Esophagus squamous epithelium (tissue), 5 donors: ENCODE measurements at places on chromosomes 5 and 9.

DNA sequence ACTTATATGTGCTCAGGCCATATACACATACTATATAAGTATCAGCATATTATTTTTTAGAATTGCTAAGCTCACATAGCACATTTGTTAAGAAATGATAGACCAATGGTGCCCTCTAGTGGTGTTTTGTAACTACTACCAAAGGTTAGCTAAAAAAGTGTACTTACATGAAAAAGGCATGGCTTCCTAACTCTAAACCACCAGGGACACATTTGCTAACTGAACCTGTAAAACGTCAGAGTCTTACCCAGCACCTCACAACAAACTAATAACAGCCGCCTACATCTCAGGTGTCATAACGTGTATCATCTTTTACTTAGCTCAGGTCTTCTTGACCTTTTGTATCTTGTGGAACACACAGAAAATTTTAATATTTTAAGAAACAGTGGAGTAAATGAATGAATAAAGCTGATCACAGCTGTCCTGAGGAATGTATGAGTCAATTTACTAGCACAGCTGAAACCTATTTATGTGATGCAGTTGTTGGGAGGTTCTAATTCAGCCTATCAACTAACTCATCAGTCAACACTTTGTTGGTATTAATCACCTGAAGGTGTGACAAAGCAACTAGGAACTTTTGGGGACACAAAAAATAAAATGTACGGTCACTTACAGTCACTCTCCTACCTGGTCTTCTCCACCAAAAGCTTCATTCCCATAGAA is 72.9 kb downstream of the BAAT start:
- no peak overlapping the region for H3K4me3 ChIP-seq
- H3K4me1 ChIP-seq: peaks cover 15% of the 10 kb centered on the region
- H3K36me3 ChIP-seq: no peaks in the 10 kb centered on the region

DNA sequence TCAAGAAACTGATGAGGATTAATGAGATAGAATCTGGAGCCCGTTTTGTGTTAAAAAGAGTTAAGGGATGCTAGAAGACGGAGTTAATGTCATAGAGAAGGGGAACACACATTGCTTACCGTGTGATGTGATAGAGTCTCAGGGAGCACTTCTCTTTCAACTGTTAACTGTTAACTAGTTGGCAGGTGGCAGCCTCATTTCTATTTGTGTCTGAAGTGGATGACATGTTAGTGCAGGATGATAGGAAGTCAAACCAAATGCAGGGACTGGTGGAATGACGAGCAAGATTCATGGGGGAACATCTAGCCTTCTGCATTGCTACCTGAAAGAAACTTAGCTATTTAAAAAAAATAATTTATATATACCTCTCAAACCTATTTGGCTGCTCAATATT is 222.7 kb downstream of the MAST4 start:
- no peak overlapping the region for H3K27ac ChIP-seq
- no peaks in the 10 kb centered on the region for H3K27me3 ChIP-seq
- no peak overlapping the region for H3K4me3 ChIP-seq
- DNase-seq: no peak

GRCh38 chr5:82851471-82851870 is 225.7 kb downstream of the TMEM167A start:
- DNase-seq: no peak
- H3K4me1 ChIP-seq: no peaks in the 10 kb centered on the region
- no peak overlapping the region for H3K4me3 ChIP-seq
- H3K36me3 ChIP-seq: no peaks in the 10 kb centered on the region
- H3K27ac ChIP-seq: no peak overlapping the region
- no peaks in the 10 kb centered on the region for H3K27me3 ChIP-seq

DNA sequence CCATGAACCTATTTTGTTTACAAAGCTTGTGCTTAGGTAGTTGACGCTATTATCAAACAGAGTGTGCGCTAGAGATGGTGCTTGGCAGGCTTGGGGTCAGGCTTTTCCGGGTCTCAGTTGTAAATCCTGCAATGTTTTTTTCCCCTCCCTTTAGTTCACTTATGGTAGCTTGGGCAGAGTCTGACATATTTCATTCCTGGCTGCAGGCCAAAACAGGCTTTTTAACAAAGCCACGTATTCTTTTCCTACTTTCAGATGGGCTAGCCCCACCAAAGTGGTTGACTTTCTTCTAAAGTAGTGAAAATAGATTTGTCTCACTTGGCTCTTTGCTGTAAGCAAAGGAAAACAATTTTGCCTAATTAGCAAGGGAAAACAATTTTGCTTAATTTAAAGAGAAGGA is 58.0 kb upstream of the FBN2 start:
- H3K4me1 ChIP-seq: no peaks in the 10 kb centered on the region
- H3K36me3 ChIP-seq: no peaks in the 10 kb centered on the region
- H3K4me3 ChIP-seq: no peak overlapping the region
- H3K27ac ChIP-seq: no peak overlapping the region
- no peak for DNase-seq

DNA sequence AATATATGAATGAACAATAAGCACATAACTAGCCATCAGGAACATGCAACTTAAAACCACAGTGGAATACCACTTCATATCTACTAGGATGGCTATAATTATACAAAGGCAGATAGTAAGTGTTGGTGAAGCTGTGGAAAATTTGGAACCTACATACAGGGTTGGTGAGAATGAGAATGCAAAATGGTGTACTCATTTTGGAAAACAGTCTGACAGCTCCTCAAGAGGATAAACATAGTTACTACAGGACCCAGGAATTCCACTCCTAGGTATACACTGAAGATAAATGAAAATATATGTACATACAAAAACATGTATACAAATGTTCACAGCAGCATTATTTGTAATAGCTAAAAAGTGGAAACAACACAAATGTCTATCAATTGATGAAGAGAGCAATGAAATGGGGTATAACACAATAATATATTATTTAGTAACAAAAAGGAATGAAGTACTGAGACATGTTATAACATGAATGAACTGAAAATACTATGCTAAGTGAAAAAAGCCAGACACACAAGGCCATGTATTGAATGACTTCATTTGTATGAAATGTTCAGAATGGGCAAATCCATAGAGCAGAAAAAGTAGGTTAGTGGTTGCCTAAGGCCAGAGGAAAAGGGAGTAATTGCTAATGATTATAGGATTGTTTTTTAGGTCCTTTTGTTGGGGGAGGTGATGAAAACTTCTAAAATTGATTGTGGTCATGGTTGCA is 31.2 kb upstream of the CDK5RAP2 start:
- H3K36me3 ChIP-seq: no peaks in the 10 kb centered on the region
- H3K27ac ChIP-seq: no peak overlapping the region
- H3K27me3 ChIP-seq: no peaks in the 10 kb centered on the region
- no peak overlapping the region for H3K4me3 ChIP-seq
- no peaks in the 10 kb centered on the region for H3K4me1 ChIP-seq

DNA sequence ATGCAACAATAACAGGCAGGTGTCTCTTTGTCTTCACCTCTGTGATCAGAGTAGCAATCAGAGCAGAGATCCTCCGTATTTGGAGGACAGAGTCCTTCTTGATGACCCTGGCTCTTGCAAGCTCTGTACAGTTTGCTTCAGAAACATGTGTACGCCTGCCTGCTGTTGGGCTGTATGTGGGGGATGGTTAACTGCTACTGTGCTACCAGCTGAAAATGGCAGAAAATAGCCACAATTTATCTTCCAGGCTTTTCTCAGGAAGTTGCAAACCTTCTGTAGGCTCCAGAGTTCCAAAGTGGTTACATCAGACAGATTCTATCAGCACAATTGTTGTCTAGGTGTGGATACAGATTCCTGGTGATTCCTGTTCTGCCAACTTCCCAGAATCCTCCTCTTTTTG is 35.5 kb downstream of the DDX46 start:
- no peaks in the 10 kb centered on the region for H3K4me1 ChIP-seq
- H3K27me3 ChIP-seq: no peaks in the 10 kb centered on the region
- H3K4me3 ChIP-seq: no peak overlapping the region
- DNase-seq: no peak
- H3K27ac ChIP-seq: no peak overlapping the region

GRCh38 chr5:91225848-91226686 is 157.1 kb downstream of the ARRDC3 start:
- no peaks in the 10 kb centered on the region for H3K4me1 ChIP-seq
- no peak overlapping the region for H3K4me3 ChIP-seq
- no peak for DNase-seq
- H3K36me3 ChIP-seq: no peaks in the 10 kb centered on the region
- no peaks in the 10 kb centered on the region for H3K27me3 ChIP-seq
- H3K27ac ChIP-seq: no peak overlapping the region

DNA sequence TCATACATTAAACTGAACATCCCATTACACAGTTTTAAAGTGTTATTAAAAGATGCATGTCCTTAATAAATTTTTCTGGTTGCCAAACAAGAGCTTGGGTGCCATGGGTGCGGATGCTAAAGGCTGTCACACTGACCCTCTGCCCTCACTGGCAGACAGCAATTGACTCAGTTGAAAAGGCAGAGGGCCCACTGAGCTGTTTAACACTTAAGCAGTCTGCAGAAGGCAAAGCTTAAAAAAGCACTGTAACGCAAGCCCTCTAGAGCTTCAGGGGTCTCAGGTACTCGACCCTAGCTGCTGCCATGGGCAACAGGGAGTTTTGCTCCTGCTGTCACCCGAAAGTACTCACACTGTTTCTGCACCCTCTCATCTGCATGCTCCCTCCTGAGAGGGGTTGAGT is 726.4 kb upstream of the TYRP1 start:
- H3K27ac ChIP-seq: no peak overlapping the region
- no peaks in the 10 kb centered on the region for H3K4me1 ChIP-seq
- H3K4me3 ChIP-seq: no peak overlapping the region
- H3K27me3 ChIP-seq: no peaks in the 10 kb centered on the region

- no peak overlapping the region for H3K4me3 ChIP-seq
- H3K27ac ChIP-seq: peak overlapping the region; percentile 63
- H3K36me3 ChIP-seq: no peaks in the 10 kb centered on the region
- DNase-seq: no peak
- H3K27me3 ChIP-seq: no peaks in the 10 kb centered on the region
Measured at GRCh38 chr9:14372437-14373335, 58.7 kb upstream of the NFIB start.

GRCh38 chr9:81729135-81729534 is 39.8 kb upstream of the TLE1 start:
- H3K36me3 ChIP-seq: no peaks in the 10 kb centered on the region
- peak overlapping the region; percentile 2 for H3K27ac ChIP-seq
- no peaks in the 10 kb centered on the region for H3K4me1 ChIP-seq
- H3K4me3 ChIP-seq: no peak overlapping the region
- no peaks in the 10 kb centered on the region for H3K27me3 ChIP-seq

DNA sequence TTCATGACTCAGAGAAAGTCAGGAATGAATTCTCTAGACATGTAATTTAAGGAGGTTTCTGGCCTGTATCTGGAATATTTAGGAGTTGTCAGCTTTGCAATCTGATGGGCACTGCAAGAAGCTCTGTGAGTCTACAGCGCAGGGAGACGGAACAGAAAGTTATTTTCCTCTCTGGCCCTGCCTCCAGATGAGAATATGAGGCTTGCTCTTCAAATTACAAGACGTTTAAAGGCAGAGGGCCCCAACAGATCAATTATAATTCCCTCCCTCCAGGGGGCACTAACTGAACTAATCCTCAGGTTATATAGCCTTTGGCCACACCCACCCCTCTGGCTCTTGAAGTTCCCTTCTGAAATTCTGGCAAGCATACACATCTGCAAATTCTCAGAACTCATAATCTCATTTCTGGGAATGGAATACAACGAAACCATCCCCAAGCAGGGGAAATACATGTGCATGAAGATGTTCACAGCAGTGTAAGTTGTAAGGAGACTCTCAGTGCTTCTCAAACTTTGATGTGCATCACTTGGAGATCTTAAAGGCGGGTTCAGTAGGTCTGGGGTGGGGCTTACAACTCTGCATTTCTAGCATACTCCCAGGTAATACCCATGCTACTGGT is 307.6 kb downstream of the CWC27 start:
- H3K36me3 ChIP-seq: no peaks in the 10 kb centered on the region
- H3K4me3 ChIP-seq: no peak overlapping the region
- no peak overlapping the region for H3K27ac ChIP-seq
- DNase-seq: no peak
- no peaks in the 10 kb centered on the region for H3K4me1 ChIP-seq

DNA sequence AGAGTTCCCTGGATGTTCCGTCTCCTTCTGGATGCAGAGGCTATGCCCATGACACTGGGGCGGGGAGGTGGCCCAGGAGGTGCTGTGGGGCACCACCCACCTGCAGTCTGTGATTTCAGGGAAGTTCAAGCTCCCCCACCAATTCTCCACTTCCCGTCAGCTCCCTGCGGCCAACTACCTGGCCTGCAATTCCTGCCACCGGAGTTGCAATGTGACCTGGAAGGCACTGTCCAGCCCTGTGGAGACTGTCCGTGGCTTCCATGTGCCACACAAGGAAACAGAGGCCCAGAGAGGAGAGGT is 16.6 kb downstream of the GFI1B start:
- no peaks in the 10 kb centered on the region for H3K36me3 ChIP-seq
- peak overlapping the region; percentile 88 for H3K27ac ChIP-seq
- H3K4me3 ChIP-seq: no peak overlapping the region
- DNase-seq: no peak
- H3K27me3 ChIP-seq: no peaks in the 10 kb centered on the region

DNA sequence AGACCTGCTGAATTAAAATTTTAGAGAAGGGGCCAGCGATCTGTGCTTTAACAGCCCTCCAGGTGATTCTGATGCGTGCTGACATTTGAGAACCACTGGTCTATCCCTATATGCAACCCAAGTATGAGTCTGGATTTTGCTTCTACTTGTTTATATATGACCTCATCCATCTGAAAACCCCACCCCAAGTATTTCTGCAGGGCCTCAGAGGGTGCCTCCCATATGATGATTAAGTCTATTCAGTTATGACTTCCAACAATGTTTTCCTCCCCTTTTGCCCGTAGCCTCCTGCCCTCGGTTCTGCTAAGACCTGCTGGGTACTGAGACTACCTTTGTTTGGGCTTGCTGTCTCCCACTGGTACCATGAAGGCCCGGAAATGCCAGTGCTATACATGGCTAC is 376.0 kb upstream of the SMARCA2 start:
- no peaks in the 10 kb centered on the region for H3K36me3 ChIP-seq
- H3K4me1 ChIP-seq: no peaks in the 10 kb centered on the region
- H3K4me3 ChIP-seq: no peak overlapping the region

DNA sequence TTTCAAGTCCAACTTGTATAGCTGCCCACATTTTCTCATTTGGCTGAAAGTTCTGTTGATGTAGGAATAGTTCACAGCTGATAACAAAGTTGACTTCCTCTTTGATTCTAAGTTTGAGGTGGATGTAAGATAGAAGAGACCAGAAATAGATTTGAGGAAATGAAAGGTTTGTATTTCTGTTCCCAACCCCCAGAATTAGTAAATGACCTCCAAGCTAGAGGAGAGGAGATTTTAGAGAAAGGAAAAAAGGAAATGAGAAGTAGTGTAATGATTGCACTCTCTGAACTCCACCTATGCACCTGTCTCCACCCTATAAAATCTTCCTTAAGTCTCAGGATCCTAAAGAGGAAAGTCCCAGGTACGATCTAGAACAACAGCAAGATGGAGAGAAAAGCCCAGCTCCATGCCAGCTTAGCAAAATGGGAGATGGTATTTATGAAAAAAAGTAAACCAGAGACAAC is 130.4 kb upstream of the POC5 start:
- no peaks in the 10 kb centered on the region for H3K36me3 ChIP-seq
- DNase-seq: no peak
- no peaks in the 10 kb centered on the region for H3K4me1 ChIP-seq

- H3K27me3 ChIP-seq: no peaks in the 10 kb centered on the region
- no peaks in the 10 kb centered on the region for H3K4me1 ChIP-seq
- H3K4me3 ChIP-seq: no peak overlapping the region
- DNase-seq: no peak
- H3K27ac ChIP-seq: no peak overlapping the region
Measured at GRCh38 chr9:70988551-70988950, 132.9 kb downstream of the TRPM3 start.

GRCh38 chr5:150649108-150650020 is 8.9 kb downstream of the SYNPO start:
- H3K27me3 ChIP-seq: no peaks in the 10 kb centered on the region
- no peaks in the 10 kb centered on the region for H3K36me3 ChIP-seq
- no peak overlapping the region for H3K27ac ChIP-seq
- peaks cover 72% of the 10 kb centered on the region for H3K4me1 ChIP-seq
- no peak for DNase-seq
